ENCODE measurements at places on chromosomes 4 and X.

GRCh38 chr4:2768921-2769336, 12.8 kb upstream of the TNIP2 start:
- no peak for DNase-seq

DNA sequence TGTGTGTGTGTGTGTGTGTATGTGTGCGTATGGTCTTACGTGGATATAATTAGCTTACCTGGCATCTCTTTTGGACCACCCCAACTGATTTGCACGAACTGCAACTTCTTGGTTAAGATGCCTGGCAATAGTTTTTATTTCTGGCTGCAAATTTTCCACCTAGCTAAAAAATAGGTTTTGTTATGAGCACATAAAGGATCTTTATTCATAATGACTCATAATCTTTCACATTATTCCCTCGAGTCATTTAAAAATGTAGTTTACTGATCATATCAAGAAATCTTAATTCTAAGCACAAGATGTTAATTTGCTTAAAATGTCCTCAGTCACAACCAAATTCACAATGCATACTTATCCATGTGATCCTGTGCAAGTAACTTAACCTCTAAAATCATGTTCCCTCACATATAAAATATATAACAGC, 1.5 kb downstream of the COX18 start:
- no peak for DNase-seq

GRCh38 chr4:97185233-97185632, 958.0 kb downstream of the STPG2 start:
- DNase-seq: no peak

DNA sequence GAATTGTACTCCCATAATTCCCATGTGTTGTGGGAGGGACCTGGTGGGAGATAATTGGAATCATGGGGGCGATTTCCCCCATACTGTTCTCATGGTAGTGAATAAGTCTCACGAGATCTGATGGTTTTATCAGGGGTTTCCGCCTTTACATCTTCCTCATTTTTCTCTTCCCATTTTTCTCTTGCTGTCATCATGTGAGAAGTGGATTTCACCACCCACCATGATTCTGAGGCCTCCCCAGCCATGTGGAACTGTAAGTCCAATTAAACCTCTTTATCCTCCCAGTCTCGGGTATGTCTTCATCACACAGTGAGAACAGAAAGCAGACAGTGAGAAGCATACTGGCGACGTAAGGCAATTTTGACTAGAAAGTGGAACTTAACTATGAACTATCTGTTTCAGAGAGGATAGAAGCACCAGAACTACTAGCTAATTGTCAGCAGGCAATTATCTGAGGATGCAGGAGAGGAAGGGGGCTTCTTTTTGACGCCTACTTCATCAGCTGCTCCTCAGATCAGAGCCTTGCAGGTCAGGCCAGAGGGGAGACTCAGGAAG, 8.5 kb upstream of the GPR50 start:
- no peak for DNase-seq

GRCh38 chrX:15785176-15785750, 5.0 kb upstream of the ZRSR2 start:
- no peak for DNase-seq

DNA sequence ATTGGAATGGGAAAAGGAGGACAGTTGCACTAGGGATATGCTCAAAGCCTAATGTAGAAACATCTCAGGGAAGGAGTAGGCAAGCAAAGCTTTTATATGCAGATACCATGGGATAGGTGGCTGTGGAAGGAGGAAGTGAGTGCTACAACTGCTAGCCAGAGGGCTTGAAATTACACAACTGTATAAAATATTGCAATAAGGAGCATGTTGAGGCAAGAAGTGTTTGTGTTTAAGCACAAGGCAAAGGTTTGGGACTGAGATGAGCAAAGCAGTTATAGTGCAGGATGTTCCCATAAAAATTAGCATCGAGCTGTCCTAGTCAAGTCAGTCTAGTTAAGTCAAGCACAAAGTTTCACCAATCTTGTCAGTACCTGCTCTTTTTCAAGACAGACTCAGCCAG, 35.6 kb upstream of the DCAF8L1 start:
- DNase-seq: no peak

DNA sequence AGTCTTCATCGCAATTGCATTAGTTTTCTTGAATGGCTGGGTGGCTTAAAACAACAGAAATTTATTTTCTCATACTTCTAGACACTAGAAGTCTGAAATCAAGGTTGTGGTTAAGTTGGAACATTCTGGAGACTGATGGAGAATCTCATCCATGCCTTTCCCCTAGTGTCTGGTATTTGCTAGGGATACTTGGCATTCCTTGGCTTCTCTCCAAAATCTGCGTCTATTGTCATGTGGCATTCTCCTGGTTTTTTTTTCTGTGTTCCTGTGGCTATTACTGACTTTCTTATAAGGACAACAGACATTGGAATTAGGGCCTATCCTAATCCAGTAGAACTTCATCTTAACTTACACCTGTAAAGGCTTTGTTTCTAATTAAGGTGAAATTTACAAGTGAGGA, 272.8 kb upstream of the EPHA5 start:
- no peak for DNase-seq

GRCh38 chr4:153276971-153277370, 67.5 kb upstream of the MND1 start:
- no peak for DNase-seq

DNA sequence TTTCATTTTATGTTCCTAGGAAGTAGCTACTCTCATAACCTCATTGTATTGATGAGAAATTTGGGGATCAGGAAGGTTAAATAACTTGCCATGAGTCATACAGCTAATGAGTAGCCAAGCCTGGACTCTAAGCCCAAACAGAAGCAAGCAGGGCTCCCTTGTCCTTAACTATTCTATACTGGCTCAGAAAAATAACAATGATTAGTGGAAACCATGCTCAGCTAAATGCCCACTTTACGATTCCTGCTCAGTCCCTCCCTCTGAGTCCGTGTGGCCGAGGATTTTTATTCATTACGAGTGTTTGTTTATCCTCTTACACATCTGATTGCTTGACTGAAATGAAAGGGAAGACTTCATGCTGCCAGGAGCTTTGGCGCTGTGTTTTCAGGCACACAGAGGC, 100.9 kb downstream of the SLC34A2 start:
- no peak for DNase-seq
